ENCODE measurements at places on chromosomes 4 and X. TPM values are rescaled to one million over a fixed set of nuclear protein-coding genes. Genes with fewer than 3 reads are reported as not detected.

Gene RNF175
- not detected for total RNA-seq

Gene ITGB1BP2
- total RNA-seq = 2.5 TPM

Gene RAPGEF2
- total RNA-seq = 33.3 TPM

Gene ZXDB
- total RNA-seq = 5.8 TPM

Gene JAKMIP1
- total RNA-seq = 66.7 TPM

Gene CFI
- total RNA-seq = not detected

Gene ANOS1
- total RNA-seq = not detected

Gene CT83
- total RNA-seq = not detected

Gene RTL3
- 0.14 TPM for total RNA-seq

DNA sequence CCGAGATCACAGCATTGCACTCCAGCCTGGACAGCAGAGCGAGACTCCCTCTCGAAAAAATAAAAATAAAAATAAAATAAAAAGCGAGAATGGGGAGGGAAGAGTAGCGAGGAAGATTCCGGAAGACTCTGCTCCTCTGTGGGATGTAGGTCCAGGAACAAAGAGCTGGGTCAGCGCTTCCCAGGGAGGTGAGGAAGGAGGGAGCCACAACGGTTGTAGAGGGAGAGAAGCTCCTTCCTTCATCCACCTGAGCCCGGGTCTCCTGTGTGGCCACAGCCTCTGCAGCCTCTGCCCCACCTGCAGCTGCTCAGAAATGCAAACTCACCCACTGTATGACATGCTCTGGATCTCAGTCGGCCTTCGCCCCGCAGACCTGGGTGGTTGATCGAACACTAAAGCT lies 3.8 kb upstream of the PPP2R3B start:
- H3K4me1 ChIP-seq = peaks cover 10% of the 10 kb centered on the region
- no peaks in the 10 kb centered on the region for H3K27me3 ChIP-seq
- no peak overlapping the region for H3K4me3 ChIP-seq

- no peak for DNase-seq
- H3K4me1 ChIP-seq = peaks cover 36% of the 10 kb centered on the region
- H3K4me3 ChIP-seq = peak overlapping the region; percentile 86
- H3K27ac ChIP-seq = no peak overlapping the region
- H3K27me3 ChIP-seq = no peaks in the 10 kb centered on the region
These were observed 1.0 kb upstream of the RELL1 start for GRCh38 chr4:37687194-37687562.

GRCh38 chr4:32117693-32118092 lies 1397.5 kb downstream of the PCDH7 start:
- no peaks in the 10 kb centered on the region for H3K4me1 ChIP-seq
- H3K27ac ChIP-seq = no peak overlapping the region
- H3K27me3 ChIP-seq = no peaks in the 10 kb centered on the region
- no peak for DNase-seq
- H3K36me3 ChIP-seq = no peaks in the 10 kb centered on the region

DNA sequence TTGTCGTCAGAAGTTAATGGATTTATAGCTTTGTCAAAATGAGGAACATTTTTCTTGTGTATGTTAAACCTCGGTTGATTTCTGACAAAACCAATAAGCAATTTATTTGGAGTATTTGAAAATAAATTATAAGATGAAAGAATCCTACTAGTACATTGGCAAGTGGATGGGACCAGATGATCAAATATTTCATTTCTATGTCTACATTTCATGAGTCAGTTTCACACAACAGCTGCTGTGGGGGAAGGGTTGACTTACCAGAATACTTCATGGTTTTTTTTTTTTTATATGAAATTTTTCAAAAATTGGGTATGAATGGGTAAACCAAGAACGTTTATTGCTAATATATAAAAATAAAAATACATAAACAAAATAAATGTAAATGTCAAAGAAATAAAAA lies 39.4 kb downstream of the RAPGEF2 start:
- no peak overlapping the region for H3K4me3 ChIP-seq
- peaks cover 7% of the 10 kb centered on the region for H3K4me1 ChIP-seq
- no peak for DNase-seq
- H3K36me3 ChIP-seq = no peaks in the 10 kb centered on the region

DNA sequence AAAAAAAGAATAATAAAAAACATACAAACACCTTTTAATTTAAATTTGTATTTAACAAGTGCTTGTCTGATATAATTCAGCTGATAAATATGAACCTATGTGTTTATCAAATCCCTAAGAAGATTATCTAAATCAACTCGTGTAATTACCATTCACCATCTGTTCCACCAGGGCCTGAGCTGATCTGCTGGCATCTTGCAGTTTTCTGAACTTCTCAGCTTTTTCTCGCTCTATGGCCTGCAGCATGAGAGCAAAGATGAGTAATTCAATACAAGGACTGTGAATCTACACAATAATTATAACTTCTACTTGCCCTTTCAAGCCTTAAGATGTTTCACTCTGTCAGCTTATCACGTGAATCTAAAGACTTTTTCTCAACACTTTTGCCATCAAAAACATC lies 709.7 kb downstream of the DMD start:
- H3K27me3 ChIP-seq = no peaks in the 10 kb centered on the region
- H3K27ac ChIP-seq = no peak overlapping the region
- DNase-seq = no peak

DNA sequence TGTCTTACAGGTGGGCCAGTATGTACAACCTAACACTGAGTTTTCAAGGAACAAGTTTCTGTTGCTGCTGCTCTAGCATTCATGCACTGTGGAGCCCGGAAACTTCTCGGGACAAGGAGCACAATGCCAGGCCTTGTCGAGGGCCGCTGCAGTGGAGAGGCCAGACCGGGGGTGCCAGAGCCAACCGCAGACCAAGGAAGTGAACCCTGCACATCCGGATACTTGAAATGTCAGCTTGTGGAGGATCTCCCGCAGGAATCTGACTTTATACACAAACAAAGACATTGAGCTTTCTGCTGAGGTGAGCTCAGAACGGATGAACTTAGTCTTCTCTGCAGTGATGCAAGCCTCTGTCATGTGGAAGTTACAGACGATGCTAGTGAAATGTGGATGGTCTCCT lies 99.5 kb downstream of the ZNF827 start:
- peaks cover 10% of the 10 kb centered on the region for H3K4me1 ChIP-seq
- no peak overlapping the region for H3K4me3 ChIP-seq
- no peaks in the 10 kb centered on the region for H3K27me3 ChIP-seq
- no peak for DNase-seq

DNA sequence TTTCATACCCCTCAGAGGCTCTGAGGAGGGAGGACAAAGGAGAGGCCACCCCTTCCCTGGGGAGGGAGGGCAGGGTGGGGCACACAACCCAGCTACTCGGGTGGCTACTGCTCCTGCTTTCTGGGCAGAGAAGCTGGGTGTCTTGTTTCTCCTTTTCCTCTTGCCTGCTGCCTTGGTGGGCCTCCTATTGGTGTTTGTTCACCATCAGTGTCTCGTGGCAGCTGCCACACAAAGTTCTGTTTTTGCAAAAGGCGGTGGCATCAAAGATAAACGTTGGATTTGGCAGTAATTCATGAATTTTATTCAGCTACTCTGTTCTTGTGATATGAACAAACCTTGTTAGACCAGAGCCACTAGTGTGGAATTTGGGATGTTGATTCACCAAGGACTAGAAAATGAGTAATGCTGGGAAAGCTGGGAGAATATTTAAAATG lies 153.0 kb upstream of the SCML1 start:
- H3K4me3 ChIP-seq = no peak overlapping the region
- DNase-seq = no peak
- no peak overlapping the region for H3K27ac ChIP-seq
- H3K4me1 ChIP-seq = no peaks in the 10 kb centered on the region

DNA sequence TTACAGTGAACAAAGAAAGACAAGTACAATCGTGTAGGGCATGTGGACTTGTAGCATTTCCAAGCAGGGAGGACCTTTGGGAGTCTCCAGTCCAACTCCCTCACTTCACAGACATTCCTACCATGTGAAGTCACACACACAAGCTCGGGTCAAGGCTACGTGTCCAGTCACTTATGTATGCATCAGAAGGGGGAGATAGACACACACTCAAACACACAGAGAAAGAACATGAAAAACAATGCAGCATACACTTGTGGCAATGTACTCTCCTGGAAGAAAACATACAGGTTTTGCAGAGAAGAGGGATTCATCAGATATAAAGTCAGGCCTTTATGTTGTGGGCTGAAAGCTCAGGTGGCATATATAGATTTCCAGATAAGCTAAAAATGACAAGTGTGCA lies 136.1 kb upstream of the MID1 start:
- no peak overlapping the region for H3K27ac ChIP-seq
- H3K36me3 ChIP-seq = no peaks in the 10 kb centered on the region
- DNase-seq = no peak

DNA sequence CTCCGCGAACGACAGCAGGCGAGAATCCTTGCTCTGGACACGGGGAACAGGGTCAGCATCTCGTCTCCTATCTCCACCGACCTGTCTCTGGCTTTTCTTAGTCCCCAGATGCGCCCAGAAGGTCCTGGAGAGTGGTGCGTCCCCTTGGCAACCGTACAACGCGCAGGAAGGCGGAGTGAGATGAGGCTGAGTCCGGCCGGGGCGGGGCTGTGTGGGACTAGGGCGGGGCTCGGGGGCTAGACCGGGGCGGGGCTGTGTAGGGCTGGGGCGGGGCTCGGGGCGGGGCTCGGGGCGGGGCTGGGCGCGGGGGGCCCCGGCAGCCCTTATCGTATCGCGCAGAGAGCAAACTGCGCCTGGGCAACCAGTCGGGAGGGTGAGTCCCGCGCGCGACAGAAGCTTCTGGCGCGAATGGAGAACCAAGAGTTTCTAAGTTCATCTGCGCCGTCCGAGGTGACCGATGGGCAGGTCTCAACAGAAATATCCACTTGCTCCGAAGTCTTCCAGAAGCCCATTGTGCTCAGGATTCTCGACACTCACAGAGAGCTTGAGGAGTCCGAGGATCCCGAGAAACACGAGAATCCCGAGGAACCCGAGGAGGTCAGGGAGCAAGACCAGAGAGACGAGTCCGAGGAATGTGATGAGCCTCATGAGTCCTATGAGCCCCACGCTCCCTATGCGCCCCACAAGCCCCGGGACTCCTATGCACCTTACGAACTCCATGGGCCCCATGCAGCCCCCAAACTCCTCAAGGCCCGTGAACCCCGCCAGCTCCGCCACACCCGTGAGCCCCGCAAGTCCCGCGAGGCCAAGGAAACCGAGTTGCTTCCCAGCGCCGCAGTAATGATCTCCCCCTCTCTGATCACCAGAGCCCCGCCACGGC lies 24.9 kb downstream of the ARL9 start:
- DNase-seq = peak; percentile 86
- H3K27ac ChIP-seq = no peak overlapping the region
- no peaks in the 10 kb centered on the region for H3K4me1 ChIP-seq
- H3K4me3 ChIP-seq = no peak overlapping the region
- no peaks in the 10 kb centered on the region for H3K27me3 ChIP-seq

DNA sequence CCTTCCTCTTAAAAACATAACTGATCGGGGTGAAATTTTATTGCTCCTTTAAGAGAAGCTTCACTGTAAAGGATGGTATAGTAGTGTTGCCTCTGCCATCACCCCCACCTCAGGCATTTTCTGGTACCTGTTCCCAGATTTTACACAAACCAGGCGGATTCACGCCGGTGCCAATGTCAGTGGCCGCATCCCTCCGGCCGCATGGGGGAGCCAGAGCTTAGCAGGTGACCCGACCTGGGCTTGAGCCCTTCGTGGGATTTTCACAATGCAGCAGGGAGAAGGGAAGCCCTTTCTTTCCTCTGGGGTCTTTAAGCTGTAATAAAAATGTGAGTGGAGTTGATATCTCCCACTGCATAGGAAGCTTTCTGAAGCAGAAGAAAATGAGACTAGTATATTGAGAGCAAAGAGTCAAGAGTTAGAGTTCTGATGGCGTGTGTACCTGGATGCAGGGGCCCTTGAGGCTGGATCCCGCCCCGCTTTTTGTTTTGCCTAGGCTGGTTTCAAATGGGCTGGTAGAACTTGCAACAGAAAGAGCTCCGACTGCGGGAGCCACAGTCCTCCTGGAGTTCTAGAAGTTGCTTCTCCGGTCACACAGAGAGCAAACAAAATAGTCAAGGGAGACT lies 59.4 kb downstream of the POLR2B start:
- H3K36me3 ChIP-seq = no peaks in the 10 kb centered on the region
- peak; percentile 65 for DNase-seq
- peak overlapping the region; percentile 44 for H3K27ac ChIP-seq
- H3K4me3 ChIP-seq = no peak overlapping the region
- no peaks in the 10 kb centered on the region for H3K27me3 ChIP-seq

Data from natural killer cell treated with Interleukin-12 subunit alpha and Interleukin-12 subunit beta and Interleukin-15 and Interleukin-18, amount 100 ng/mL, for 72 hours (primary cell).